ENCODE measurements at places on chromosomes 1 and 21.
A peak's percentile ranks its signal among the peaks of the same experiment; 100 is the strongest.

DNA sequence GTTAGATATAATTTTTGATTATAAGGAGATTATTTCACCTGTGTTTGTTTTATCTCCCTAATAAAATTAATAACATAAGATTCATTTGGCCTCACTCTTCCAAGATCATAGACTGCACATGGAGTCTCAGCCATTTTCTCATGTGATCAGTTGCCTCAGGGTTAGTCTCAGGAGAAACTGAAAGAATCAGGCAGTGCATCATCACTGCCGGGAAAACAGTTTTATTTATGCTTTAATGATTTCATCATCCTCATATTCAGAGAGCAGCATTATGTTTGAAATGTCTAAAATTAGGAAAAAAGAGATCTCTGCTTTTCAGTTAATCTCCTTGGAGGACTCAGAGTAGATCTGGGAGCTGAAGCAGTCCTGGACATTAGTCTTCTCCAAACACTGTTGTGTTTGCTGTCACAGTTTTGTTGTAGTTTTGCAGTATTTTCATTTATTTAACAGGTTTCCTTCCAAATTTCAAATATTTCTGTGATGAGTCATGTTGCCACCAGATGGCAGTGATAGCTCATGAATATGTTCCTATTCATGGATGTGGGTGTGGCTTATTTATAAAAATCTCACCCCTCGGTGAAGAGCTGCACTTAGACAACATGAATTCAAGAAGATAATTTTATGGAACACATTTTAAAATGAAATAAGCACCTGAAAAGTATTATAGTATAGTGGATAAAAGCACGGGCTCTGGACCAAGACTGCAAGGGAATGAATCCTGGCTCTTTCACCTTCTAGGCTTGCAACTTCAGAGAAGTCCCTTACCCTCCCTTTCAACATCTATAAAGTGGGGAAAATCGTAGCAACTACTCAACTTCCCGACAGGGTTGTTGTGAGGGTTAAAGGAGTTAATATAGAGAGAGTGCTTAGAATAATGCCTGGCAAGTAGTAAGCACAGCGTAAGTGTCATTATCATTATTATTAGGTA lies 31.2 kb downstream of the CHD1L start:
- DNase-seq, result peak; percentile 36

- no peak for DNase-seq
Observed at GRCh38 chr1:185418472-185418871, 101.4 kb upstream of the IVNS1ABP start.

- no peak for DNase-seq
Observed at GRCh38 chr1:7529917-7530316, 241.2 kb upstream of the VAMP3 start.

- no peak for DNase-seq
Observed at GRCh38 chr1:38505944-38506343, 353.6 kb downstream of the RRAGC start.

DNA sequence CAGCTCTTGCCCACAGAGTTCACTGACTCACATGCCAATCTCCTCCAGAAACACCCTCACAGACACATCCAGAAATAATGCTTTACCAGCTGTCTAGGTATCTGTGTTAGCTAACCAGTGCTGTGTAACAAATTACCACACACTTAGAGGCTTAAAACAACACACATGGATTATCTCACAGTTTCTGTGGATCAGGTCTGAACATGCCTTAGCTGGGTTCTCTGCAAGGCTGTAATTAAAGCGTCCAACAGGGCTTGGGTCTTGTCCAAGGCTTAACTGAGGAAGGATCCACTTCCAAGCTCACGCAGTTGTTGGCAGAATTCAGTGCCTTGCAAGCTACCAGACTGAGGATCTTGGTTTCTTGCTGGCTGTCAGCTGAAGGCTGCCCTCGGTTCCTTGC lies 92.5 kb upstream of the RGS4 start:
- no peak for DNase-seq

DNA sequence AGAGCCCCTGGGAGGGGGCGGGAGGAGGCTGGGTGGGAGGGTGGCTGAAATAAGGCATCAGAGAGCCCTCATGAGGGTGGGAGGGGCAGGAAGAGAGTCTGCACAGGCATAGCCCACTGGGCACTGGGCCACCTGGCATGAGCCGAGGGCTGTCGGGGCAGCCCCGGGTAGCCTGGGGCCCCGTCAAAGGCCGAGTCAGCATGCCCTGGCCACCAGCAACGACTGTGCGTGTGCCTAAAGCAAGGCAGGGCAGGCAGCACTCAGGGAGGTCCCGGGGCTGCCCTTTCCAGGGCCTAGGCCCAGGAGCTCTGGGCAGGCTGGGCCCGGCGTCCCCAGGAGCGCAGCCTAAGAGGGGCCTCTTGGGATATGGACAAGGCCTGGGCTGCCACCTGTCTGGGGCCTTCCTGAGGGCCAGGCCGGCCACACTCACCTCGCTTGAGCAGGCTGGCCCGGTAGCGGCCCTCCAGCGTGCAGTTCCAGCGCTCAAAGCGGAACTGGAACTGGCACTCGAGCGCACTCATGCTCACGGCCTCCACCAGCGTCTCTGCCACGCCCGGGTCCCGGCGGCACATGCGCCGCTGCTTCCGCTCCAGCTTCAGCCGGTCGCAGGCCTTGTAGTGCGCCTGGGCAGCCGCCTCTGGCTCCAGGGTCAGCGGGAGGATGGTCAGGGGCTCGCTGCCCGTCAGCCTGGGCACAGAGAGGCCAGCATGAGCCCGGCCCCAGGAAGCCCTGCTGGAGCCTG lies 22.7 kb downstream of the WNT9A start:
- DNase-seq, result no peak

DNA sequence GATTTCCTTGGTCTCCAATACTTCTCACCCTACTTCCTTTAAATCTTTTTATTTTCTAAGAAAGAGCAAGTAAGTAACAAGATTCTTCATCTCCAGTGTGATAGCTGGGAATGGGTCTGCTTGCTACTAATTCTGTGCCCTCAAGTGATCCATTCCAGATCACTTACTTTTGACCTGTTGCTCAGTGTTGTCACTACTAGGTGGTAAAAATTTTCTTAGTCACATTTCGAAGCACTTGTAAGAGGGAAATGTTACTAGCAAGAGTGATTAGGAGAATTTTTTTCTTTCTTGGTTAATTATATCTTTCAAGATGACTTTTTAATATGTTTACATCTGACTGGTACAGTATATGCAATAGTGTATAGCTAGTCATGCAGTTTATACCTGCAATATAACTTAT lies 2.2 kb downstream of the UBAP2L start:
- DNase-seq, result no peak

GRCh38 chr1:6418668-6419396 lies 887 bp downstream of the HES2 start:
- no peak for DNase-seq

GRCh38 chr1:158149577-158150269 lies 31.0 kb upstream of the CD1D start:
- DNase-seq, result peak; percentile 88

DNA sequence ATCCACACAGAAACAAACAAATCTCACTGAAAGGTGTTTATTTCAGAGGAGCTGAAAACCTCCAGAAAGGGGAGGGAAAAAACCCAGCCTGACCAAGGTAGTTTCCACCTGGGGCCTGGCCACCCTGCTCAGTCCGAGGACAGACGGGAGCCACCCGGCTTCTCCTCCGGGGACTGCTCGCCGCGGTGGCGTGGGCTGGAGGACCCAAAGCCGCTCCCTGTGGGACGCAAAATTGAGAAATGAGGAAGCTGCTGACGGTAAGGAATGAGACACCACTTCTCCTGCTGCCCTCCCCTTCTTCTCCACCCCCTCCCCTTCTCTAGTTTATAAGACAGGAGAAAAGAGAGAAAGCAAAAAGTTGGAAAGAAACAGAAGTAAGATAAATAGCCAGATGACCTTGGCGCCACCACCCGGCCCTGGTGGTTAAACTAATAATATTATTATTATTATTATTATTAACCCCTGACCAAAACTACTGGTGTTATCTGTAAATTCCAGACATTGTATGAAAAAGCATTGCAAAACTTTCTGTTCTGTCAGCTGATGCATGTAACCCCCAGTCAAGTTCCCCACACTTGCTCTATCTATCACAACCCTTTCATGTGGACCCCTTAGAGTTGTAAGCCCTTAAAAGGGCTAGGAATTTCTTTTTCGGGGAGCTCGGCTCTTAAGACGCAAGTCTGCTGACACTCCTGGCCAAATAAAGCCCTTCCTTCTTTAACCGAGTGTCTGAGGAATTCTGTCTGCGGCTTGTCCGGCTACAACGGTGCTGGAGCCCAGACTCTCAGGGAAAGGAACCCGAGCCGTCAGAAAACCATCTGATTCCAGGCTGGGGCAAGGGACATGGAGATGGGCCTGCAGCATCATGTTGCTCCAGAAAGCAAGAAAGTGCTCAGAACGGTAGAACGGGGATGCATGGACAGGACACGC lies 12.5 kb downstream of the ITGB2 start:
- DNase-seq, result no peak

DNA sequence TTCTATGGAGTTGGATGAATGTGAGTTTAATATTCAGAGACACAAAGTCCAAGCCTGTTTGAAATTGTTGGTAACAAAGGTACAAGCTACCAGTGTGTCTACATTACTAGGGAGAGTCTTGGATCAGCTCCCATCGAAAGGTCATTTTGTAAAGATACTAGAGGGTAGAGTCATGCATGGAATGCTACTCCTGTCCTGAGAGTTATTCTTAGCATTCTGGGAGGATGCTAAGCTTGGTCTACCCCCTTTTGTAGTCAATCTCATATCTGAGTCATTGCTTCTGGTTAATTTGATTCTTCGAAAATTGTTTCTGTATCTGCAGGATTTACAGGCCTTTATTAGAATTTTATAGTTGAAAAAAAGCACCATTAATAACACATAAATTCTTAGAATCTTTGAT lies 240.2 kb downstream of the ST6GALNAC3 start:
- DNase-seq, result no peak

DNA sequence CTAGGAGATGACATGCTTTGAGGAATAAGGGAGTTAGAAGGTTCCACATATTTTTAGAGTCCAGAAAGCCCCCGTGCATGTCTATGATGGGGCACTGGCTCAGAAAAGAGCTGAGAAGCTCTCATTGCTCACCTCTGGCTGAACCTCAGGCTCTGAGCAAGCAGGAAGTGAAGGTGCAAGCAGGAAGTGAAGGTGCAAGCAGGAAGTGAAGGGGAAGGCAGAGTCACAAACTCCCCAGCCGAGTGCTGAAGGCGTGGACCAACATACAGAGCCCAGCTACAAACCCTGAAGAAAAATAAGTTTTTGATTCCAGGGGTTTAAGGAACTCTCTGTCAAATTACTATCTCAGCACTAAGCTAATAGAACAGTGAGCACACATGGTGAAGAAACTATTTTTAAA lies 7.0 kb downstream of the KRTAP10-8 start:
- DNase-seq, result no peak

- DNase-seq, result no peak
Observed at GRCh38 chr21:29238053-29238966, 60.4 kb upstream of the BACH1 start.

GRCh38 chr1:2271211-2271721 lies 43.1 kb downstream of the SKI start:
- DNase-seq, result no peak

GRCh38 chr1:40861224-40862003 lies 749 bp downstream of the CITED4 start:
- DNase-seq, result no peak

GRCh38 chr1:113786069-113786468 lies 26.2 kb downstream of the RSBN1 start:
- DNase-seq, result no peak

DNA sequence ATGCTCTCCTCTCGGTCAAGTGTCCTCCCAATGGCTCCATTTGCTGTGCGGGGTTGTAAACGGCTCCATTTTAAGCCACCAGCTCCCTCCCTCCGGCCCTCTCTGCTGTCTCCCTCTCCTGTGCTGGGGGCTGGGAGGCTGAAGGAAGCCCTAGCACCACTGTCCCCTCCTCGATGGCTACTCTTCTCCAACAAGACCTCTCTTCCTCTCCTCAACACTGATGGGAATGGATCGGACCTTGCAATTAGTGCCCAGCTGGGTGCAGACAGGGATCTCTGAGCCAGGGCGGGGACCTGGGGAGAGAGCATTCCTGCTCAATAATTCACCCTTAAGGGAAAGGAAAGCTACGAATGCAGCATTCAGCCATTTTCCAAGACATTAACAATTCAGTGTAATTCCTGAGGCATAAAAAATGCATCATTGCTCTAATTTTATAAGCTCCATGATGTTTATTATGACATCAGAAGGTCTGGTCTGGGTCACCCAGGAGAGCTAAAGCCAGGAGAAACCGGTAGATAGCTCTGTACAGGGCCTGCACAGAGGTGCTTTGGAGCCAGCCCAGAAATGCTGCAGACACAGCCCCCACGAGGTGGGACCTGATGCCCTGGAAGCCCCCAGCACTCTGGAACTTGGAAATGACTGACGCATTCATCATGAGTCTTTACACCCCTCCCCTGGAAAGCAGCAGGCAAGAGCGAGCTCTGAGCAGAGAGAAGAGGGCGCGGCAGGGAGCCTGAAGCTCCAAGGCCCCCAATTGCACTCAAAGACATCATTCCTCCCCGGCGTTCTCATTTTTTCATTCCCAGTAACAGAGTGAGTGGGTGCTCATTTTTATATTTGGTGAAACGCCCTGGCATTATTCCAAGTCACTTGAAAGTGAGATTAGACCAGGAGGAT lies 76.2 kb upstream of the VAMP3 start:
- no peak for DNase-seq

GRCh38 chr1:182143825-182144645 lies 82.5 kb upstream of the ZNF648 start:
- DNase-seq, result peak; percentile 49

GRCh38 chr1:237394281-237394680 lies 352.3 kb downstream of the RYR2 start:
- DNase-seq, result no peak

DNA sequence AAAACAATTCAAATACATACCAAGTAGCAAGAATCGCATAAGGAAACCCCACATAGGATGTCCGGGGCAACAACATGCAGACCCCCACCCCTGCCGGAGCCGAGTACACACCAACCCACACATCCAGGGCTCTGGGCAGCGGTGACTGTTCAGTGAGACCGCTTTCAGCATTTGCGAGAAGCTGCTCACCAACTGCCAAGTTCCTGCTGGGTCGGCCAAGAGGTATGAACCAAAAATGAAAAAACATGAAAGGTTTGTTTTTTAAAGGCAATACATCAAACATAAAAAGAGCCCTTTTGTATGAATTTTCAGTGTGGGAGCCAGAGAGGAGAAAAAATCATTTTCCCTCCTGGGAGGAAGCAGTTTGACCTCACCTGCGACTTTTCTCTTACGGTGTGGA lies 92.3 kb downstream of the SIM2 start:
- DNase-seq, result no peak

DNA sequence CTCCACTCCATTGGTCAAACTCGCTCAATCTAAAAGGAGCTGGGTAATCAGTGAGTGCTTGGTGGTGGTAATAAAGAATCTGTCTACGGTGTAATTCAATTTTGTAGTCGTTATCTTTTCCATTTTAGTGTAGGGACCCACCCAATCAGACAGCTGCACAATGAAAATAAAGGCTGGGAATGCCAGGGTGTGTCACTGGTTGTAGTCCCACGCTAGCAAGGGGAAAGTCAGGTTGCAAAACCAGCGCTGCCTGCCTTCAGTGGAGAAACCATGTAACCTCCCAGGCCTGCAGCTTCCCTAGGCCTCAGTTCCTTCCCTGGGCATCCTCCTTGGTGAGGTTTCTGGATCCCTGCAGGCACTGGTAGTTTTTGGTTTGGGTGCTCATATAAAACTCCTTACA lies 49.4 kb upstream of the PPP2R5A start:
- DNase-seq, result no peak

GRCh38 chr21:16116069-16116468 lies 386.3 kb downstream of the USP25 start:
- DNase-seq, result no peak

Measured in right renal cortex interstitium (tissue), 3 donors.